Neural crest cell (in vitro differentiated cells): ENCODE measurements at places on chromosomes 16 and 17. TPM values are rescaled to one million over a fixed set of nuclear protein-coding genes. Genes with fewer than 3 reads are reported as not detected.

Gene TMEM114
- not detected in 2 replicates for total RNA-seq

DNA sequence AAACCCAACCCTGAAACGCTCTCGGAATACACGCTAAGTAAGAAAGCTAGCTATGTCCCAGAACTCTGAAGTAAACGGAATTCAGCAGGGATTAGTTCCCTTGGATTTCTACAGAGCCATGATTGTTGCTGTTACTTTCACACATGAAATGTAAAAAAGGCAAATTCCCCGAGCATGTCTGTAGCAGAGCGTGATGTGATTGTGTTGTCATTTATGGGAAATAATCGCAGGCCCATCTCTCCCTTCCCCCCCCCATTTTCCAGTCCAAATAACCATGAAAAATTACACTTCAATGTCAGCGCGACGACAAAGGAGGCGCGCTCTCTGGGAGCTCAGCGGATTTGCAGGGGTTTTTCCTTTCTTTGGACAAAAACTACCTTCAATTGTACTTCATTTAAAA is 209.0 kb downstream of the ZFHX3 start:
- peak overlapping the region; percentile 64 for H3K27ac ChIP-seq
- H3K27me3 ChIP-seq, result no peaks in the 10 kb centered on the region
- H3K4me1 ChIP-seq, result peaks cover 80% of the 10 kb centered on the region
- DNase-seq, result no peak
- H3K36me3 ChIP-seq, result peaks cover 3% of the 10 kb centered on the region

Gene NOG
- 0.50 and 0.65 TPM in 2 replicates for total RNA-seq

GRCh38 chr16:4488499-4488967 is 12.3 kb downstream of the HMOX2 start:
- H3K36me3 ChIP-seq, result no peaks in the 10 kb centered on the region
- DNase-seq, result no peak
- H3K27me3 ChIP-seq, result no peaks in the 10 kb centered on the region
- peaks cover 4% of the 10 kb centered on the region for H3K4me1 ChIP-seq

DNA sequence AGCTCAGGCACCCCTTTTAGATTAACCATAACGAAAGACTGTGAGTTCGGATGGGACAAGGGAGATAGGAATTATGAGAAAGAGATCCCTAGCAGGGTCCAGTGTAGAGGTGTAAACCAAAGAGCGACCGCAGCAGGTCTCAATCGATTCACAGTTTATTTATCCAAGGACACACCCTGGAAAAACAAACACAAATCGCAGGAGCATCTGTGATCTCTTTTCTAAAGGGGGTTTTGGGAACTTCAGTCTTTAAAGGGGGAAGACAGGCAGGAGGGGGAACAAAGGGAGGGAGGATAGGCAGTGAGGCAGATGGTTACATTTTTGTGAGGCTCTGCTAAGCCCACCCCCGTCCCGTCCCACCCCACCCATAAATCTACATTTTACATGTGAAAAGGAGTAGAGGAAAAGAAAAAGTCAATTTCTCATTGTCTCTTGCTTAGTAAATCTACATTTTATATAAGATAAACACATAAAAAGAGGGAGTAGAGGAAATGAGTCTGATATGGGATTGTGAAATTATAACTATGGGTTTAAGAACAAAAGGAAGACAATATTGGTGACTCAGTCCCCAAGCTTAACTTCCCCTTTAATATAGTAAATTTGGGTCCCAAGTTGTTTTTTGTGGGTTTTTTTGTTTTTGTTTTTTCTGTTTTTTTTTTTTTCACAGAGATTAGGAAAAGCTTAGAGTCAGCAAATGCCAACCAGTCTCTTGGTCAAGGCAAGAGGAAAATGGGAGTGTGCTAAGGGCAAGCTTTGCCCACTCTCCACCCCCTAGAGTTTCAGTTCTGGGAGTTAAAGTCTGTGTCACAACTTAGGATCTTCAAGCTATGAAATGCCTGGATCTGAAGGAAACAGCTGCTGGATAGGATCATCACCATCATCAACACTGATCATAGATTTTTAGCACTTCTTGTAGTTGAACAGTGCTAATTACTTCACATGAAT is 160.9 kb upstream of the CDH5 start:
- no peak overlapping the region for H3K27ac ChIP-seq
- DNase-seq, result no peak
- H3K27me3 ChIP-seq, result peaks cover 4% of the 10 kb centered on the region
- H3K4me1 ChIP-seq, result peaks cover 4% of the 10 kb centered on the region
- no peaks in the 10 kb centered on the region for H3K36me3 ChIP-seq
- H3K4me3 ChIP-seq, result no peak overlapping the region

Gene EME1
- 25.5 and 31.4 TPM in 2 replicates for total RNA-seq

DNA sequence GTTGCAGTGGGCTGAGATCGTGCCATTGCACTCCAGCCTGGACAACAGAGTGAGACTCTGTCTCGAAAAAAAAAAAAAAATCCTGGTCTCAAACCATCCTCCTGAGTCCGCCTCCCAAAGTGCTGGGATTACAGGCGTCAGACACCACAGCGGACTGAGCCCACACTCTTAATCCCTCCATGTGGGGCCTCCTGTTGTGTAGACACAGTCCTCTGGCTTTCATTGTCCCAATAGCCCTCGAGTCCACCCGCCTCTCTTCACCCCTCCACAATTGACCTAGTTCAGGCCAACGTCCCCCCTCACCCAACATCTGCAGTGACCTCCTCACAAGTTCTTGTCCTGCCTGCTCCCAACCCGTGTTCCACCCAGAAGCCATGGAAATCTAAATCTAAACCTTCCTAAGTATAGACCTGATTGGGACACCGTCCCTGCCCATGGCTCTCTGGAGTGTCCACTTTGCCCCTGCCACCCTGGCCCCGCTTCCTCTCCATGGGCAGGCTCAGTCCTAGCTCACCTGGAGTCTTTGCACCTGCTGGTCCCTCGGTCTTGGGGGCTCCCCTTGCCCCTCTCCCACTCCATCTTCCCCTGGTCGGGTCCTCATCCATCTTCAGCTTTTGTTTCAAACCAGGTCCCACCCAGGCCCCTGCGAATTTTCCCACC is 46.7 kb downstream of the HAPSTR1 start:
- H3K36me3 ChIP-seq, result peaks cover 2% of the 10 kb centered on the region
- no peak for DNase-seq
- H3K4me1 ChIP-seq, result peaks cover 23% of the 10 kb centered on the region
- H3K27me3 ChIP-seq, result peaks cover 2% of the 10 kb centered on the region
- no peak overlapping the region for H3K4me3 ChIP-seq

Gene SRL
- total RNA-seq, result 0.32 and 0.40 TPM in 2 replicates

GRCh38 chr16:57818377-57819064 is 16.2 kb upstream of the KIFC3 start:
- DNase-seq, result no peak
- no peak overlapping the region for H3K27ac ChIP-seq
- no peaks in the 10 kb centered on the region for H3K4me1 ChIP-seq
- no peaks in the 10 kb centered on the region for H3K27me3 ChIP-seq

Gene CLCN7
- total RNA-seq, result 74.5 and 82.4 TPM in 2 replicates

GRCh38 chr17:49965524-49965909 is 3.5 kb upstream of the DLX4 start:
- peaks cover 24% of the 10 kb centered on the region for H3K4me1 ChIP-seq
- DNase-seq, result no peak
- H3K4me3 ChIP-seq, result no peak overlapping the region
- H3K36me3 ChIP-seq, result peaks cover 3% of the 10 kb centered on the region
- peaks cover 99% of the 10 kb centered on the region for H3K27me3 ChIP-seq

Gene ZNF267
- 13.6 and 15.0 TPM in 2 replicates for total RNA-seq

- no peak for DNase-seq
- no peak overlapping the region for H3K4me3 ChIP-seq
- peaks cover 5% of the 10 kb centered on the region for H3K4me1 ChIP-seq
- peaks cover 73% of the 10 kb centered on the region for H3K27me3 ChIP-seq
- H3K27ac ChIP-seq, result no peak overlapping the region
- H3K36me3 ChIP-seq, result peaks cover 2% of the 10 kb centered on the region
Measured at GRCh38 chr17:6660805-6661463, 9.4 kb downstream of the C17orf100 start.

DNA sequence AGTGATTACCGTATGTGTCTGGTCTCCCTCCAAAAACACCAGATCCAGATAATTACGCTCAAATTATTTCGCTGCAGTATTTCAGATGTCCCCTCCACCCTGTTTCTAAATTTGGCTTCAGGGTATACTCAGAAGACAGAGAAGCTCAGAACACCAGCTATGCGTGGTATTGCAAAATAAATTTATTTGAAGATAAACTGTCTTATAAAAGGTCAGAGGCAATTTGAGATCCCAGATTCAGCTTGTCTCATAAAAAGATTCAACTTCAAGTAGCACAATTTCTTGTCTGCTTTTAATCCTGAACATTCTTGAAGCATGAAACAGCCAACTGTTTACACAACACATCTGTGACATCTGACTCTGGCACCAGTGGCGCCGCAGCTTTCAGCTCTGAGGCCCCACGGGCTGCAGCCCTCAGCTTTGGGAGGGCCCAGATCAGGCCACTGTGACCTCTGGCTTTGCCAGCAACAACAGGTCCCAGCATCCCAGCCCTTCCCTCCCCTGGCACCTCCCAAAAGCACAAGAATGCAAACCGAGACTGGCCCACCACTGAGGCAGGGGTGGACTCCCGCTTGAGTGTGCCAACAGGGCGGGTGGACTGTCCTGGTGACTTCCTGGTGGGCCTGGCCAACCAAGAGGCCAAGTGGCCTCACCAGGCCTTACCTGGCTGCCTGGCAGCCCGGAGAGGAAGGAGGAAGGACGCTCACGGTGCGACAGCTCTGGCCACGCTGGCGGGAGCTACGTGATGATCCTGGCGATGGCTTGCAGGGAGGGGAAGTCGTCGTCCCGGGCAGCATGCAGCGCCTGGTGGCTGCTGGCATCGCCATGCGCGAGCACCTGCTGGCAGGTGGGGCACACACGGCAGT is 8.0 kb downstream of the SYNGR3 start:
- H3K27ac ChIP-seq, result no peak overlapping the region
- H3K4me1 ChIP-seq, result no peaks in the 10 kb centered on the region
- peaks cover 21% of the 10 kb centered on the region for H3K27me3 ChIP-seq
- H3K36me3 ChIP-seq, result peaks cover 9% of the 10 kb centered on the region
- peak overlapping the region; percentile 23 for H3K4me3 ChIP-seq

Gene FA2H
- total RNA-seq, result not detected in 2 replicates

DNA sequence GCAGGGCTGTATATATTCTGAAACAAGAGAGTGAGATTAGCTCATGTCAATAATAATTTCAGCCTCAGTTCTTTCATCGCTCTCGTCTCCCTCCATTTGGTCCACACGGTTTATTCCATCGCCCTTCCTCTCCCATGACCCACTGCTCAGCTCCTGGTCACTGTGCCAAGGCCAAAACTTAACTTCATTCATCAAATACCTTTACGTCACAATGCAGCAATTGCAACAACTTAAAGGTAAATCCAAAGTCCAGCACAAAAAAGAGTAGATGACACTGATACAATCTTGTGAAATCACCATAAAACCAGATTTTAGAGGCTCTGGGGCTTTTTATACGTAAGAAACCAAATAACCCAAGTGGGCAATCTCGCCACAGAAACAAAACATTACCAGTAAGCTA is 72.0 kb downstream of the ANKRD11 start:
- H3K27ac ChIP-seq, result no peak overlapping the region
- DNase-seq, result no peak
- no peak overlapping the region for H3K4me3 ChIP-seq
- peaks cover 47% of the 10 kb centered on the region for H3K4me1 ChIP-seq
- H3K27me3 ChIP-seq, result no peaks in the 10 kb centered on the region

- no peaks in the 10 kb centered on the region for H3K27me3 ChIP-seq
- DNase-seq, result no peak
- H3K4me1 ChIP-seq, result no peaks in the 10 kb centered on the region
Measured at GRCh38 chr17:19904412-19904811, 36.7 kb upstream of the ULK2 start.

DNA sequence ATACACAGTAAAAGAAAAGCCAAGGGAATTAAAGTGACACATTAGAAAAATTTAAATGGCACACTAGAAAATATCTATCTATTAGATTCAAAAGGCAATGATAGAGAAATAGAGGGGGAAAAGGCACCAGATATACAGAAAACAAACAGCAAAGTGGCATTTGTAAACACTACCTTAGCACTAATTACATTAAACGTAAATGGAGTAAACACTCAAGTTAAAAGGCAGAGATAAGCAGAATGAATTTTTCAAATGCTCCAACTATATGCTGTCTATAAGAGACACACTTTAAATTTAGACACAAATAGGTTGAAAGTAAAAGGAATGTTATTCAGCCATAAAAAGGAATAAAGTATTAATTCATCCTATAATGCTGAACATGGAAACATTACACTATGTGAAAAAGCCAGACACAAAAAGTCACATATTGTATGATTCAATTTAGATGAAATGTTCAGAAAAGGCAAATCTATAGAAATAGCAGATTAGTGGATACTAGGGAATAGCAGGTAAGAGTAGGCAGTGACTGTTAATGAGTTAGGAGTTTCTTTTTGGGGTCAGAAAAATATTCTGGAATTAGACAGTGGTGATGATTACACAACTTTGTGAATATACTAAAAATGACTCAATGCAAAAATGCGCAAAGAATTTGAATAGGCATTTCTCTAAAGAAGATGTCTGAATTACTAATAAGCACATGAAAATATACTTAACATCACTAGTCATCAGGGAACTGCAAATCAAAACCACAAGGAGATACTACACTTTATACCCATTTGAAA is 92.4 kb downstream of the BRIP1 start:
- H3K27ac ChIP-seq, result no peak overlapping the region
- no peaks in the 10 kb centered on the region for H3K27me3 ChIP-seq
- H3K36me3 ChIP-seq, result peaks cover 53% of the 10 kb centered on the region
- no peaks in the 10 kb centered on the region for H3K4me1 ChIP-seq

Gene TEX14
- total RNA-seq, result 0.21 and 0.48 TPM in 2 replicates

GRCh38 chr16:711548-712320 is 3.2 kb upstream of the METRN start:
- H3K4me1 ChIP-seq, result peaks cover 23% of the 10 kb centered on the region
- peaks cover 43% of the 10 kb centered on the region for H3K27me3 ChIP-seq
- DNase-seq, result peak; percentile 86

Gene PIPOX
- total RNA-seq, result 3.3 and 4.1 TPM in 2 replicates

Gene CRYM
- total RNA-seq, result 1.2 and 2.2 TPM in 2 replicates

Gene SMPD3
- total RNA-seq, result 3.2 and 3.8 TPM in 2 replicates

DNA sequence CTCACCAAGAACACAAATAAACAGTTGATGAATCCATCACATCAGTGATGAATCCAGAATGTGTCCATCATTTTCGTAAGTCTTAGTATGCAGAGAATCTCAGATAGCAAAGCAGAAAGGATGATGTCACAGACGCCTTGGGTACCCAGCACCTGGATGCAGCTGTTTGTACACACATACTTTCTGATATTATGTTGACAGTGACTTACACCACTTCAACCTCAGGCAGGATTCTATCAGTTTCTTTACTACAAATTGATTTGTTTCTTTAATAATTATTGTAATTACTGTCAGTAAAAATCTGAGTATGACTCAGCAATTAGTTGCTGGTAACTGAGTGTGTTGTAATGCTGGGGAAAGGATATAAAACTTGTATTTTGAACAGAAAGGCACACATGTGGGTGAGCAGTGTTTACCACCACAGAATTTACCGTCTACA is 159.8 kb downstream of the RPTOR start:
- peaks cover 11% of the 10 kb centered on the region for H3K36me3 ChIP-seq
- H3K27me3 ChIP-seq, result no peaks in the 10 kb centered on the region
- H3K4me1 ChIP-seq, result peaks cover 36% of the 10 kb centered on the region
- H3K27ac ChIP-seq, result no peak overlapping the region
- no peak for DNase-seq
